COLO829 (cell line): ENCODE measurements at places on chromosomes 3 and 15.
A peak's percentile ranks its signal among the peaks of the same experiment; 100 is the strongest.

DNA sequence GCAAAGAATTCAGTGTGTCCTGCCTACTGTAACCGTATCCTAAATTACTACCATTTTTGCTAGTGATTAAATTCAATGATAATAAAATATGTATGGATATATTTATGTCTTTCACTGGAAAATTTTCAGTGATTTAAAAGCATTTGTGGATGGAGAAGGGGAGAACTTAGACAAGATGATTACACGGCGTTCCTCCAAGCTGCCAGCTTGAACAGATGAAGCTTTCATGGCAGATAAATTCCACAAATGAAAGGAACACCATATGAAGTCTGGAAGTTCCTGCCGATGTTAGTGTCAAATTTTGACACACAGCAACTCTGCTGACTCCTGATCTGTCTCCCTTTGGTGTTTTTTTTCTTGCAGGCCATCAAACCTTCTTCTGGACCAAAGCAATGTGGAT, 364.7 kb downstream of the EPHA3 start:
- no peak for DNase-seq

- no peak for DNase-seq
Measured at GRCh38 chr3:72517921-72518424, 330.3 kb downstream of the SHQ1 start.

GRCh38 chr15:78266229-78266628, 1.9 kb downstream of the DNAJA4 start:
- no peak for DNase-seq

- DNase-seq = no peak
Measured at GRCh38 chr15:32030795-32031194, 480 bp downstream of the CHRNA7 start.

DNA sequence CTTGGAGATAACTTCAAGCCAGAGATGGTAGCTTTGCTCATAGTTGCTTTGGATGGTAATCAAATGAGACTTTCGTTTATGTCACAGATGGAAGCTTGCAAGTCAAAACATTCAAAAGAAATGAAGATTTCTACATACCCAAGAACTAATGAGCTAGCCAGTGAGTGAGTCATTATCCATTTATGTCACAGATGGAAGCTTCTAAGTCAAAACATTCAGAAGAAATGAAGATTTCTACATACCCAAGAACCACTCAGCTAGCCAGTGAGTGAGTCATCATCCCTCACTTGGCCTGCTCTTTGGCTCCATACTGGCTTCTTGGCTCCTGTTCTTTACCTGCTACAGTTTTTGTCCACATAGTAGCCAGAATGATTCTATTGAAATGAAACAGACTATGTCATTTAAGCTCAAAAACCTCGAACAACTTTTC, 559.8 kb upstream of the CBLB start:
- peak; percentile 70 for DNase-seq

DNA sequence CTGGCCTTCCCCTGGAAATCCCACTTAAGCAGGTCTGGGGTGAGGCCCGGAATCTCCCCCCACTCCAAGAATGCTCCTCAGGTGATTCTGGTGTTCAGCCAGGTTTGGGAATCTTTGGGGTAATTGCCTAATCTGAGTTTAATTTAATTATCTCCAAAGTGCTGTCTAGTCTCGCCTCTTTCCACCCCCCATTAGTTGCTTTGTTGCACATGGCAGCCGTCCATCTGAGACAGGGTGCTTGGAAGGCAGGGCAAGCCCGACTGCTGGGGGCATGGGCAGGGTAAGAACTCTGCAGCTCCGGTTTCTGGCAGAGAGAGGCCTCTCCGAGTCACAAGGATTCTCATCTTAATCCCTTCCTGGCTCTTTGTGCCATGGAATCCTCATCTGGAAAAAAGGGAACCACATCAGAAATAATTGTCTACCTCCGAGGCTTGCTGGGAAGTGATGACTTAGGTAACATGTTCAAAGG, 15.0 kb downstream of the IL17RD start:
- DNase-seq = no peak

- DNase-seq = no peak
Measured at GRCh38 chr15:93497291-93497690, 408.3 kb upstream of the RGMA start.

DNA sequence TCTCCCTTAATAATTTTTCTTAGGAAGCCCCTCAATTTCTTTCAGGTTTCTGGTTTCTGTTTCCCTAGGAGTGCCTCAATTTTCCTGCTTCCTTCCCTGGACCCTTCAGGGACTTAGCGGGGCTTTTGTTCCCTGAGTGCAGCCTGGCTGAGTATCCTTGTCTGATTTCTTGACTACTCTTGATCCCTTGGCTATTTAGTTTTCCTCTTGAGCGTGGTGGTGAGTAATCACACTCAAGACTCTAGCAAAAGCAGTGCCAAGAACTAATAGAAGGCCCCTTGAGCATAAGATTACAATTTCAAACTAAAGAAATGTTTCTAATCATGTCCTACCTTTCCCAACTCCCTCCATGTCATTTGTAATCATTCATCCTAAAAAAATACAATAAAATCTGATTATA, 94.3 kb upstream of the C3orf80 start:
- DNase-seq = no peak

- DNase-seq = no peak
Measured at GRCh38 chr3:150015901-150016300, 45.2 kb upstream of the PFN2 start.

DNA sequence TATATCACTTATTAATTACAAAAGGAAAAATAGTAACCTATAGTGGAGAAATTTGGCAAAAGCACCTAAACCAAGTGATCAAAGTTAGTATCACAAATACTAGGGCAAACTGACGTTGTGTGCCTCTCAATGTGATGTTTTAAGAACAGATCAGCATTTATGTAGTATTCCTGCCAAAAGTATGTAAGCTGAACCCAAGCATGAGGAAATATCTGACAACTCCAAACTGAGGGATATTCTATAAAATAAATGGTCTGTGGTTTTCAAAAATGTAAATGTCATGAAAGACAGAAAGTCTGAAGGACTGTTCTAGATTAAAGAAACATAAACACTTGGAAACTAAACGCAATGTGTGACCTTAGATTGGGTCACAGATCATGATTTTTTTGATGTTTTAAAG, 34.3 kb upstream of the PIK3CA start:
- DNase-seq = no peak

DNA sequence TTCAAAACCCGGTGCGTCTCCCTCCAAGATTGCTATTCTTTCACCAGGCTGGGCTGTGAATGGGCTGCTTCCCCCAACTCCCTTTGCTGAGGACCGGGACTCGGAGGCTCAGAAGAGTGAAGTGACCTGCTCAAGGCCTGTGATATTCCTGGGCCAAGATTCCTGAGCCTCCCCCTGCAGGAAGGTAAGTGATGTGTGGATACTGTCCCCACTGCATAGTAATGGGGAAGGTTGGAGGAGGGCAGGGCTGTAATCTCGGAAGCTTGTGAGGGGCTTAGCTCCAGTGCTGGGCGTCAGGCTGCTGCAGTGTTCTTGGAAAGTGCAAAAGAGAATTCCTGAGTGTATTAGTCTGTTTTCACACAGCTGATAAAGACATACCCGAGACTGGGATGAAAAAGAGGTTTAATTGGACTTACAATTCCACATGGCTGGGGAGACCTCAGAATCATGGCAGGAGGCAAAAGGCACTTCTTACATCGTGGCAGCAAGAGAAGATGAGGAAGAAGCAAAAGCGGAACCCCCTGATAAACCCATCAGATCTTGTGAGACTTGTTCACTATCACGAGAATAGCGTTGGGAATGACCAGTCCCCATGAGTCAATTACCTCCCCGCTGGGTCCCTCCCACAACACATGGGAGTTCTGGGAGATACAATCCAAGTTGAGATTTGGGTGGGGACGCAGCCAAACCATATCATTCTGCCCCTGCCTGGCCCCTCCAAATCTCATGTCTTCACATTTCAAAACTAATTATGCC, 67.6 kb downstream of the EFCAB12 start:
- DNase-seq = no peak

DNA sequence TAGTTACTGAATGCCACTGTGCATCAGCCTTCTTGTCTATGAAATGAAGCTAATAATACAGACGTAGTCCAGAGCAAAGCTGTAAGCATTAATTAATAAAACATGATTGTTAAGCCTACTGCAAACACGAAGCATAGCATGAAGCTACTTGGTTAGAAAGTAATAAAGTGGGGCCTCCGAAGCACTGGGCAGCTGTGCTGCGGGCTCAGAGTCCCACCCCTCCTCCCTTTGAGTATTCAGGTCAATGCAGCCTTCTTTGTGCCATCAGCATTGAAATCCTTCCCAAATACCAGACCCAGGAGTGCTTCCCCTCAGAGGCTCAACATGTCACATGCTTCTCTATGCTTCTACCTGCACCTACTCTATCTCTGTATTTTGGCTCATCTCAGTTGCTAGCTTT, 1112.6 kb downstream of the IGSF11 start:
- no peak for DNase-seq

- no peak for DNase-seq
Measured at GRCh38 chr3:72021531-72021930, 236.6 kb upstream of the PROK2 start.

GRCh38 chr3:12903881-12904280, 62.5 kb upstream of the RPL32 start:
- DNase-seq = no peak

GRCh38 chr3:177055605-177056571, 141.4 kb downstream of the TBL1XR1 start:
- no peak for DNase-seq

- DNase-seq = no peak
Measured at GRCh38 chr15:60795889-60796288, 316.9 kb upstream of the ICE2 start.

GRCh38 chr3:125261031-125261430, 48.5 kb upstream of the SLC12A8 start:
- DNase-seq = no peak

GRCh38 chr3:32202496-32202895, 36.0 kb upstream of the CMTM8 start:
- no peak for DNase-seq

- DNase-seq = no peak
Measured at GRCh38 chr3:71997066-71997653, 212.2 kb upstream of the PROK2 start.

- peak; percentile 30 for DNase-seq
Measured at GRCh38 chr15:96054621-96055020, 275.9 kb upstream of the NR2F2 start.

GRCh38 chr3:128327606-128328031, 139.1 kb downstream of the DNAJB8 start:
- DNase-seq = no peak

DNA sequence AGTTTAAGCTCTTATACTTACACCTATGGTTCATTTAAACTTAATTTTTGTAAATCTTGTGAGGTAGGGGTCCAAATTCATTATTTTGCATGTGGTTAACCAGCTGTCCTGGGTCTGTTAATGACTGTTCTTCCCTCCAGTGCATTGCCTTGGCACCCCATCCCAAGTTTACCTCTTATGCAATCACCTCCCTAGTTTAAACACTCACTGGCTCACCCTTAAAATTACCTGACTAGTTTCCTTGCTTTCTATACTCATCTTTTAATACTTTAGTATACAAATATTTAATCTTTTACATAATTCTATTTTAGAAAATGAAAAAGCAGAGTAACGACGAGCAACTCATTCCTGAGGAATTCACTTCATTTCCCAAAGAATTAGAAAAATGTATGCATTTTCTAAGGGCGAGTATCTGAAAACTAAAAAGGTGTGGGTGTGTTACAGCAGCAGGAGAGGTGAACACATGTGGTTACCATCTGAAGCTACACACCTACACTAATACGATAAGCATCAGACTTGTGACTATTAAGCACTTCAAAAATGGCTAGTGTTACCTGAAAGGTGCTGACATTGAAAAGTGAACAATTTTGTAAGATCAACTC, 33.7 kb downstream of the TJP1 start:
- DNase-seq = no peak

DNA sequence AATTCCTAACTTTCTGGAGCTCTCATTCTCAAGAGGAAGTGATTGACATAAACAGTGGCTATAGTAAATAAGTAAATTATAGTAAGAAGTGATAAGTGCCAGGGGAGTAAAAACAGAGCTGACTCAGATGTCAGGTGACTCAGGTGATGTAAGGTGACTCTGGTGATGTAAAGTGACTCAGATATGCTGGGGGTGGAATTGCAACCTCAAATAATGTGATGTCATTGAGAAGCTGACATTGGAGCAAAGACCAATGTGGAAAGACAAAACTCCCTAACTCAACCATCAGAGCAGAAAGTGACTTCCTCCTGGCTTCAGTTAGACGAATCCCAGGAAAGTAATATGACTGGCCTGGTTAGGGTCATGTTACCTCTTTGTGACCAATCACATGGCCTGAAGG, 144.2 kb upstream of the SNTN start:
- DNase-seq = no peak

DNA sequence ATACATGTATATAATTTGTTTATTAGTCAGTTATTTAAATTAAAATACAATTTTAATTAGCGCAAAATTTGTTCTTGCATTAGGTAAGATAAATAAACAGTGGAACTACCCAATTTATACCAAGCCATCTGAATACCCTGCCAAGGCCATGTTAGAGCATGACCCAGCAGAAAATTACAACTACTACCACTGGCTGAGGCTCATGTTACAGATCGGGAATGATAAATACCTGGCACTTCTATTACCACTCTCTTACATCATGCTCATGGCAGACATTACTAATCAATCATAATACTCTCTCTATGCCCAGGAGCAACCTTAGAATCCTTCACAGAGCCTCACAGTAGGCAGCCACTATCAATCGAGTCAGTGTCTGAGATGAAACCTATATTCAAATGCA, 21.2 kb upstream of the LMOD3 start:
- no peak for DNase-seq

GRCh38 chr3:100131241-100131640, 16.9 kb upstream of the FILIP1L start:
- no peak for DNase-seq

DNA sequence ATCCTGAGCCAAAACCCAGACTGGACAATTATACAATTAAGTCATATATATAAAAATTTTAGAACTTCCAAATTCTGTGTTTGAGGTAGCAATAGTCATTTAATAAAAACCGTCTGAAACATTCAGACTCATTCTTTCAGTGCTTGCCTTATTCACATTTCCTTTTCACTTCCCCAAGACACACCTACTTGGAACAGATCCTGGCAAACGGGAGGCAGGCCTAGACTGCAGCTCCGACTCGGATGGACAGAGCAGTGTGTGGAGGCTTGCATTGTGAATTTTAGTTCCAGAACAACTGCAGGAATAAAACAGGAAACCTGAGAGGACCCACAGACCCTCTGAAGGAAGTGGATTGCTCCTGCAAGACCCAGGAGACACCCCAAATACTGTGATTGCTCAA, 341.4 kb downstream of the CNTN3 start:
- no peak for DNase-seq

DNA sequence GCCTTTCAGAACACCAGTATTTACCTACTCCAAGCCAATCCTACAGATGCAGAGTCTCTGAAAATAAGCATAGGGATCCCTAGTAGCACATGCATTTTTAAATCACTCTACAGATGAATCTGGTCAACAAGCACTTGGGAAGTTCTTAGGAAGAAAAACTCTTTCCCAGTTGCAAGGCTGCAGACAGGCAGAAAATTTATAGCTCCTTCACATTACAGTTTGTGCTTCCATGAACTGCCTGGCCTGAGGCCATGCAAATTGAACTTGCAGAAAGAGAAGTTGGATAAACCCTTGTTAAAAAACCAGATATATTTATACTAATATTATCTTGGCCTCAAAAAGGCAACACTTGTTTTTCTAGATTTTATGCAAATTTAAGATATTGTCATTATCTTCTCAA, 256.9 kb downstream of the EPHA3 start:
- DNase-seq = no peak

GRCh38 chr3:5321666-5322340, 134.3 kb downstream of the EDEM1 start:
- DNase-seq = no peak
